Mucosa of descending colon (tissue), 3 donors: ENCODE measurements at places on chromosomes 7 and 10.

DNA sequence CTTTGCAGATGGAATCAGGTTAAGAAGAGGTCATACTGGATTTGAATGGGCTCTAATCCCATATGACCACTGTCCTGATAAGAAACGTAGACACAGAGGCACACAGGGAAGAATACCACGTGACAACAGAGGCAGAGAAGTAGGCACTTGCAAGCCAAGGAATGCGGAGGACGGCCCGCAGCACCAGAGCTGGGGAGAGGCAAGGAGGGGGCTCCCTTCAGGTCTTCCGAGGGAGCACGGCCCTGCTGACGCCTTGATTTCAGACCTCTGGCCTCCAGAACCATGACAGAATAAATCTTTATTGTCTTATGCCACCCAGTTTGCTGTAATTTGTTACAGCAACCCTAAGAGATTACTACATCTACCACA is 44.7 kb upstream of the TMEM213 start:
- DNase-seq, result no peak

GRCh38 chr10:85661123-85661522 is 705.5 kb downstream of the GRID1 start:
- no peak for DNase-seq

DNA sequence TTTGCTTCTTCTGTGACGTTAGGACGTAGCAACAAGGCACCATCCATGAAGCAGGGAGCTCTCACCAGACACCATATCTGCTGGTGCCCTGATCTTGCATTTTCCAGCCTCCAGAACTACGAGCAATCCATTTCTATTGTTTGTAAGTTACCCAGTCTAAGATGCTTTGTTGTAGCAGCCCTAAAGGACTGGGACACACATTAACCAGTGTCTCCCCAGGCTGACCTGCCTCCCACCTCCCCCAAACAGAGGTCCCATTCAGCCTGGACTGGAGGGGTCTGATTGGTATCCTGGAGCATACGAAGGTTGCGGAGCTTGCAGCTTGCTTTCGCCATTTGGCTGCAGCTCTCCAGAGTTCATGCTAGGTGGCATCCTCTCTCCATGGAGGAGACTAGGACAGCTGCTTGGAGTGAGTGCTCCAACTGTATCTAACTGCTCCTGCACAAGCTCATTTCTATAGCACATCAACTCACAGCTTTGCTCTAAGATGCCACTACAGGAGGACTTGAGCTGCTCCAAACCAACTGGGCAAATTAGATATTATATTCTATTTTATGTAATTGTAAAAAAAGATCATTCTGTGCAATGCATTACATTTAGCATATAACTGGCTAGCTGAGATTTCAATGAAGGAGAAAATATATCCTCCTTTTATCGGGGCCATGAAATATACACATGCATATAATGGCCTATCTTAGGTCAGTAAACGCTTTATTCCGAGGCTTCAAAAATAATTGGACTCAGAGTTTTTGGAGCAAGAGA is 8.0 kb upstream of the GRK5 start:
- peak; percentile 49 for DNase-seq

DNA sequence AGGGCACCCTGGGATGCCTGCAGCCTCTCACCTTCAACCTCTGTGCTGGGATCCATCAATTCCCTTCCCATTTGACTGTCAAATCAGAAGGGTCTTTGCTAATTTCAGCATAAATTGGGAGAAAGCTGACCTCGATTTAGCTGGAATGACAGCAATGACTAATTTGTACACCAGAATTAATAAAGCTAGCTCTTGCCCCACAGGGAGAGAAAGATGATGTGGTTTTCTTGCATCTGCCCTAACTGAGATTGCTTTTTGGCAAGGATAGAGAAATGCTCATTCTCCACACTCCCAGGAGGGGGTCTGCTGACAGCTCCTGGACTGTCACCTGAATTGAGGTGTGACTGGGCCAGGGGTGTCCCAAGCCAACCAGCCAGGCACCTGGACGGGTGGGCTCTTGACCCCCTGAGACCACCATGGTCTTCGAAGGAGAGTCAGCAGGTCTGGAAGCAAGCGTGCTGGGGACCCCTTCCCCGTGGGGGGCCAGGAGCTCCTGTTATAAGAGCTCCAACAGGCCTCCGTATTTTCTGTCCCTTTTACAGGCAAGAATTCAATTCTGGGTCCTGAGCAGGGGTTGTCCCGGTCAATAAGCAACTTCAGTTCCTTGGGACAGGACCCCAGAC is 42.1 kb downstream of the RBM17 start:
- no peak for DNase-seq

DNA sequence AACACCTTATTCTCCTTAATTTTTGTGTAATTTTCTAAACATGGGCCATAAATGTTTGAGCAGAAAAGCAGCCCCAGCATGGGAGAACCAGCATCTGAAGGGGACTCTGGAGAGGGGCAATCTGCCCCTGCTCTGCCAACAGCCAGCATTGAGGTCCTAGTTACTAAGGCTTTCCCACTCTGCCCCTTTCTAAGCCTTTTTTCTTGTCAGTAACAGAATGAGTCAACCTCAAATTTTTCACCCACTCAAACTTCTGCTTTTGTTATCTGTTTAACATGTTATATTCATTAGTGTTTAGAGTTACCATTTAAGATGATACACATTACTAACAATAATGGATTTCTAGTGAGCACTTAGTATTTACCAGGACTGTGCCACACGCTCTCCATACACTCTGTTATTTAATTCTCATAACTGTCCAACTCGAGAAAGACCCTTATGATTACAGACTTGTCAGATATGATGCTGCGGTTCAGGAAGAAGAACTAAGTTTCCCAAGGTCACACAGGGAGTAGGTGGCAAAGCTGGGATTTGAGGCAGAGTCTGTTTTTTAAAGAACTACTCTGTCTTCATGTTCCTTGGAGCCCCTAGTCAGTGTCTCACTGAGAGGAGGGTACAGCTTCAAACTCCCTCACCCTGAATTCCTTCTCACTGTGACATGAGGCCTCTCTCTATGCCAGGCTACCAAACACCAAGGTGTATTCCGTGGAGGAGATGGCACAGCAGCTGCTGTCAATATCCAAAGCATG is 19.9 kb upstream of the GPAM start:
- DNase-seq, result no peak

- DNase-seq, result peak; percentile 93
Observed at GRCh38 chr7:87219545-87220025, at the start of gene TMEM243. TSS of gene TMEM243 (minus strand) at chr7:87219732. CDS start at chr7:87219503, 229 bp downstream.

GRCh38 chr7:16929146-16929762 is 47.5 kb upstream of the AGR3 start:
- no peak for DNase-seq

GRCh38 chr7:94289071-94289470 is 105.6 kb upstream of the COL1A2 start:
- DNase-seq, result no peak

- DNase-seq, result no peak
Observed at GRCh38 chr7:53603461-53603860, 568.0 kb downstream of the POM121L12 start.

- DNase-seq, result no peak
Observed at GRCh38 chr10:30491204-30491915, 57.4 kb downstream of the MAP3K8 start.

- no peak for DNase-seq
Observed at GRCh38 chr10:69807122-69807521, 5.4 kb downstream of the COL13A1 start.

- peak; percentile 64 for DNase-seq
Observed at GRCh38 chr10:88731296-88731695, 25.2 kb downstream of the LIPK start.

DNA sequence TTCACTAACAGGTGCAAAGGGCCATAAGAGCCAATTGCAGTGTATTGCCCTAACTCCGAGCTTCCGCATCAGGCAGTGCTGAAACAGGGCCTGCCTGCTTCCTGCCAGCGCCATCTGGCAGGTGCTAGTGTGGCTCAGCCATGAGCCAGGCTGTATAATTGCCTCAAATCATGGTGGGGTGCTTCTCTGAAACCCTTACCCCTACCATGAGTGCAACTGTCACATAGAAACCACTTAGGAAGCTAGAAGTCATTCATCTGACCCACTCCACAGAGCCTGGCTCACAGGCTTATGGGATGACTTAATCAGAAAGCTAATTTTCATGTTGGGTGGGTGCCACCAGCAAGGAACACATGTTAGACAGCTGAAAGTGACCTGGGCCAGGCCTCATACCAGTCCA is 133.3 kb upstream of the LAMB4 start:
- peak; percentile 58 for DNase-seq

DNA sequence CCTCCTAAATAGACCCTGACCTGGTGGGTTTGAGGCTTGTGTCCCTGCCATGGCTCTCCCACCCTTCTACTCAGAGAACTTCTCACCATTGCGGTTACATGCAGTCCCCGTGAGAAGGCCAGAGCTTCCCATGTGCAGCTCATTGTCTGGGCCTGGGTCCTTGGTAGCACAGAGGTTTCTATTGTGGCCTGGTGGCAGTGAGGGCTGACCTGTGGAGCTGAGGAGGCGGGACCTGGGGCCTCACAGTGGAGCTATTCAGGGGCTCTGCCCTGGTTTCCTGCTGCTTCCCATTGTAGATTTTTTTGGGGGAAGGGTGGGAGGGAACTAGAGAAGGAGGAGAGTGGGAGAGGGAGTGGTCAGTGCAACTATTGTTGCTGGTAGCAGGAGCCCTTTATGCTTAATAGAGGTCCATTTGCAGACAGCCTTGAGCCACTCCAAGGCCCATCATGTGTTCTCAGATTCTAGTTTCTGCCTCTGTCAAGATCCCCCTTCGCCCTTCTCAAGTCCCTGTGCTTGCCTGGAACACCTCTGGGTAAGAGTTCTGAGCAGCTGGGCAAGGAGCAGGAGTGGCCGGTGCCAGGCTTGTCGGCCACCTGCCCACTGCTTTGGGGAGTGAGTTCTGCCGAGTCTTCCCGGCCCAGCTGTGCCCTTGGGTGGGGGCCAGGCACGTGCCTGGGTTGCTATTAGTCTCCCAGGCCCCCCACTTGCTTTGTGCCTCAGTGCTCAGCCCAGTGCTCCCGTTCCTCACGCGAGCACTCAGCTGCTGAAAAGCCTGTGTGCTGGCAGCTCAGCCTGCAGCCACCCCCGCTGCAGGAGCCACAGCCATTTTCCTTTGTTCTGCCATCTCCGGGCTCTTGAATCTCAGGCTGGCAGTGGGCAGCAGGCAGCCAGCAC is 10.7 kb downstream of the TSPAN14 start:
- no peak for DNase-seq

- DNase-seq, result no peak
Observed at GRCh38 chr7:93902777-93903423, 3.5 kb upstream of the GNGT1 start.

GRCh38 chr7:79455173-79455790 is 1.8 kb upstream of the MAGI2 start:
- DNase-seq, result no peak

DNA sequence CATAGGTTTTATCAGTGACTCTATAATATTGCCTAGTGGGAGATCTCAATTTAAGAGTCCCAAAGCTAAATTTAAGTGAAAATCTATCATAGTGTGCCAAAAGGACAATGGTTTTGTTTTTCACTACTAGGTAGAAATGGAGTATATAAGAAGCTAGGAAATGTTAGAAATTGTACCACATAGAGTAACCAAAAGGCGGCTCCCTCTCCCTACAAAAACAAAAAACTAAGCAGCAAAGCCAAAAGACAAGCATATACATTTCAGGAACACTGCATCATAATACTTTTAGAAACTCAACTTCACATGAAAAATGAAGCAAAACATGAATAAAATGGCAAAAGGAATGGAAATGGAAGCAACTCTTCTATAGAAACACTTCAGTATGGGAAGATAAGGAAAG is 271.6 kb downstream of the CACNA2D1 start:
- no peak for DNase-seq

DNA sequence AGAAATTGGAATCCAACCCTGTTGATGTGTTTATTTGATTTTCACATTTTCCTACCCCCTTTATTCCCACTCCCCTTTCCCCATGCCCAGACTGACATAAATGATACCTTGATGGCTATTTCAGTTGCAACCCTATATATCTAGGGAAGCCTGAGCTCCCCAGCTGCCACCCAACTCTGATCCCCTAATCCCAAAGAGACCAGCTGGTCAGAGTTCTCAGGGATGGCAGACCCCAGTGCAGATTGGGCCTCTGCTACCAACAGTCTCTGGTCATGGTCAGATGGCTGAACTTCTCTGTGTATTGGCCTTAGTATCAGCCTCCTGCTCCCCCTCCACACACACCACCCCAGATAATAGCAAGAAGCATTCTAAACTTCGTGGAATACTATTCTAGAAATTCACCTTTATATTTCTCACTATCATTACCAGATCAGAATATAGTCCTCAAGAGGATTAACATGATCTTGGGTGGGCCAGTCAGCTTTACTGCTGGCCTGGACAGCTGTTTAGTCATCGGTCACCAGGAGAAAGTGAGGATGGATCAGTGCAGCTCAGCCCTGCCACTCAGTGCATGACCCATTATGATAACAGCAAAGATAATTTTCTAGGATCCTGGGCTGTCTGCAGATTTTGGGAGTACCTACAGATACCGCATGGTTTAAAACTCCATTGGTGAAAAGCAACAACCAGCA is 24.5 kb upstream of the BTRC start:
- no peak for DNase-seq

- no peak for DNase-seq
Observed at GRCh38 chr10:1057106-1057657, 997 bp downstream of the WDR37 start.

DNA sequence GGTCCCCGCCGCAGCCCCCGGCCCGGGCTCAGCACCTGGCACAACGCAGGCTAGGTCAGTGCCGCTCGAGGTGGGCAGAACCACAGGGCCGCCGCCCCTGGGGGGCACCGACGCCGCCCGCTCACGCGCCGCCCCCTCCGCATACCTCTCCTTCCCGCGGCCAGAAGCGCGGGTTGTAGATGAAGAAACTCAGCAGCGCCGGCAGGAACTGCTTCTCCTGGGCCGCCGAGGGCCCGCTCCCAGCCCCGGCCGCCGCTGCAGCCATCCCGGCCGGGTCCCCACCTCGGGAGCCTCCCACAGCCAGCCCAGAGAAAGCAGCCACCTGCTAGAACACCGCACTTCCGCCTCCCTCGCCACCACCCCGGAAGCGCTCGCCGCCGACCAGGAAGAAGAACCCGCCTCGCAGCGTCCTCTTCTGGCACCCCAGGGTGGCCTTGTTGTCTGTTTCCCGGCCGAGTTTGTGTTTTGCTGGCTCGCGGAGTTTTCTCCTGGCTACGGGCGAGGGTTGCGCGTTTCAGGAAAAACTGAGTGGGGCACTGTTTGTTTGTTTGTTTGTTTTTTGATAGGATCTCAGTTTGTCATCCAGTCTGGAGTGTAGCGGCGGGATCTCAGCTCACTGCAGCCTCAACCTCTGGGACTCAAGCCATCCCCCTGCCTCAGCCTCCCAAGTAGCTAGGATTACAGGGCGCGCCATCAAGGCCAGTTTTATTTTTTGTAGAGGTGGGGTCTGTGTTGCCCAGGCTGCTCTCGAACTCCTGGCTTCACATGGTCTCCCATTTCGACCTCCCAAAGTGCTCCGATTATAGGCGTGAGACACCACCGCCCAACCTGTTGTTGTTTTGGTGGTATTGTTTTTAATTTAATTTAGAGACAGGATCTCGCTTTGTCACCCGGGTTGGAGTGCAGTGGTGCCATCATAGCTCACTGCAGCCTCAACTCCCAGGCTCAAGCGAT is 17.7 kb downstream of the OCM2 start:
- DNase-seq, result peak; percentile 88

GRCh38 chr10:70250961-70251680 is 17.9 kb upstream of the PPA1 start:
- no peak for DNase-seq
